ENCODE measurements at places on chromosomes 2 and 18.

DNA sequence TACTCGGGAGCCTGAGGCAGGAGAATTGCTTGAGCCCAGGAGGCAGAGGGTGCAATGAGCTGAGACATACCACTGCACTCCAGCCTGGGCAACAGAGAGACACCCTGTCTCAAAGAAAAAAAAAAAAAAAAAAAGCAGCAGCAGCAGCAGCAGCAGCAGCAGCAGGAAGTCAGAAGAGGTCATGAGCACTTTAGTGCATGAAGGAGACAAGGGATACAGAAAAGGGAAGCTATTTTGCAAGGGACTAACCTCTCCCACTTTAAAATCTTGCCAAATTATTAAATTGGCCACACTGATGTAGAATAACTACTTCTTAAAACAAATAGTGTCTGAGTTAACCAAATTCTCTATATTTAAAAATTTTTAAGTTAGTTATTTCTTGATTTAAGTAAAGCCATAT is 113.4 kb upstream of the PDE1A start:
- no peak for DNase-seq

DNA sequence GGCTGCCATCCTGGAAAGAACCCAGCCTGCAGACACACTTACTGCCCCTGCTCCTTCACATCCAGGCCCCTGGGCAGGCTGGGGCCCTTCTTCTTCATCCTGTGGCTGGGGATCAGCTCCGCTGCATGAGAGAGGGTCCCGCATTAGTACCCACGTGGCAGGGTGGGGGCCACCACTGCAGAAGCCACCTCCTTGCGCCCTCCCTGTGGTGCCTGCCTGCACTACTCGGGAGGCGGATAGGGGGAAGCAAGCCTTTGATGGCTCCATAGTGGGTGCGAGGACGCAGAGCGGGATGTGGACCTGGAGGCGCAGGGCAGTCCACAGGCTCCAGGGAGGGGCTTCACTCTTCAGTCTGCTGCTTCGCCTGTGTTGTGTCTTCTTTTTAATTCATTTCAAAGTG is 46.7 kb downstream of the GPC1 start:
- no peak for DNase-seq

- peak; percentile 10 for DNase-seq
Observed at GRCh38 chr2:235716875-235717496, 223.1 kb downstream of the AGAP1 start.

DNA sequence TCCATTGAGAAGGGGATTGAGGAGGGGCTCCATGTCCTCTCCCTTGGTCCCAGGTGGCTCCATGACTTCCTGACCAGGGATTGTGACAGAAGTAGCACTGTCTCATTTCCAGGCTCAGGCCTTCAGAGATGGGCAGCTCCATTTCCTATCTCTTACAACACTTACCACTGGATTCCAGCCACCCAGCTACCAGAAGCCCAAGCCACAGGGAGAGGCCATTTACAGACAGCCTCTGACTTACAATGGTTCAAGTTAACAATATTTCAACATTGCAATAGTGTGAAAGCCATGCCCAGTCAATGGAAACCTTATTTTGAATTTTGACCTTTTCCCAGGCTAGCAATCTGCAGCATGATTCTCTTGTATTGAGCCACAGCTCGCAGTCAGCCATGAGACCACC is 164.9 kb upstream of the AGAP1 start:
- no peak for DNase-seq

DNA sequence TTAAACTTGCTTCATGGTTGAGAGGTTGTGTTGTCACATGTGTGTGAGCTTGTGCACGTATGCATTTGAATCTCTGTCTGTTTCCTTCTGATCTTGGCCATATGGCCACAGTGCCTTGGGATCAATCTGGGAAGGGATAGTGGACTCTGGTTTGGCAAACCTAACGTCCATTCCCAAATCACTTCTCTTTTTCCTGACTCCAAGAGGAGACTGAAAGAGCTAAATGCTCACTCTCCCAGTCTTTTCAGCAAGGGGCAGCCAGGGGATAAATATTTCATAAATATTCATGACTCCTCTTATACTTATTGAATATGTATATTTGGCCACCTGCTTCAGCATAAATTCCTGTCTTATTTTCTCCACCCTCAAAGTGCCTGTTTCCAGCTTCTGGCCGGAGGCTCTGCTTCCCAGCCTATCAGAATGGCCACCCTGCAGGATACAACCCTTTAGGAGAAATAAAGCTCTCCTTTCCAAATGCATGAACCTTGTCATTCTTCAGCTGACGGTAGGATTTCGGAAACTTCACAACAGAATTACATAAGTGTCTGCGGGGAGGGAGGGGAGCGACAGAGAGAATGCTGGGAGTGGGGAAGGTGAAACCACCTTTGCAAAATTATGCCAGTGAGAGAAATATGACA is 112.2 kb upstream of the COPS8 start:
- no peak for DNase-seq

- DNase-seq: no peak
Observed at GRCh38 chr2:216285701-216286100, 86.6 kb downstream of the MARCHF4 start.

DNA sequence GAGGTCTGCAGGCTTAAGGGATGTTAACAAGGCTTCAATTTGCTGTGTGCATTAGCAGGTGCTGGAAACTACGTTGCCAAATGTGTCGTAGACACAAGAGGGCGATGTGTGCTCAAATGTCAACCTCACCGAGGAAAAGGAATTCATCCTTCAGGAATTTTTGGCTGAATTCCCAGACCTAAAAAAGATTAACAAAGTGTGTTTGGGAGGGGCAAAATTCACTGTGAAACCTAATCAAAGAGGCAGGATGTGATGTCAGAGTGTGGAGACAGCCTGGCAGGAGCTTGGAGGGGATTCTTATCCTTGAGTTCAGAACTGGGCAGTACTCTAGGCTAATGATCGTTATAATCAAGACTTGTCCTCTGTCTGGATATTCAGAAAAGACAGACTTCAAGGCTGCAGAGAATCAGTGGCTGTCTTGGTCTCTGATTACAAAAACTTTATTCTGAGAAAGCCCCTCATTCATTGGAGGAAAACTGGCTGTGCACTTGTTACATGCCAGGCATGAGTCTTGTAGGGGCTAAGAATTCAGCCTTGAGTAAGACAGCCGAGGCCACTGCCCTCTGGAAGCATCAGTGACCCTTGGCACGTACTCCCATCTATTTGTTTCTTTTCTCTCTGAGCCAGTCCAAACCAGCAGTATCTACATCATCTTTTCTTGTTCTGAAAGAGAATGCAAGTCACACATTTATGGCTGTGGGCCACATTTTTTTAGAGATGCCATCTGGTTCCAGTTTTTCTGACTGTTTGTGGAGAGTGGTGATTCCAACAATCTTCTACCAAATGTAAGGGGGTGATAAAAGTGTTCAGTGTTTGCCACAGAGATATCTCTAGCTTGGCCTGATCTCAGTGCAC is 18.7 kb upstream of the SCYGR1 start:
- DNase-seq: peak; percentile 84

DNA sequence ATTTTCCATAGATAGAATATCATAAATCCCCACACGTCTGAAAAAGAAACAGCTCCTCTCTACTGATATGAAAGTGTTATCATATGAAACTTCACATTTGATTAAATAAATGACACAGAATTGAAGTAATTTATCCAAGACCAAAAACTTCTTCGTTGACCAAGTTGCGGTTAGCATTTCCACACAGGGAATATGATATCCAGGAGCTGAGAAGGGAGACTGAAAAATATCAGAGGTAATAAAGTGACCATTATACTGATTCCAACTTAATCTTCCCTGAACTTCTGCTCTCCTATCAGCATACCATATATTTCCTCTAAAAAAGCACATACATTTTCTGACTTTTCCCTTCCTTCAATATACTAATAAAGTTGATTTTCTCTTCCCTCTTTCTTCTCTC is 356.2 kb upstream of the CHST9 start:
- DNase-seq: no peak

DNA sequence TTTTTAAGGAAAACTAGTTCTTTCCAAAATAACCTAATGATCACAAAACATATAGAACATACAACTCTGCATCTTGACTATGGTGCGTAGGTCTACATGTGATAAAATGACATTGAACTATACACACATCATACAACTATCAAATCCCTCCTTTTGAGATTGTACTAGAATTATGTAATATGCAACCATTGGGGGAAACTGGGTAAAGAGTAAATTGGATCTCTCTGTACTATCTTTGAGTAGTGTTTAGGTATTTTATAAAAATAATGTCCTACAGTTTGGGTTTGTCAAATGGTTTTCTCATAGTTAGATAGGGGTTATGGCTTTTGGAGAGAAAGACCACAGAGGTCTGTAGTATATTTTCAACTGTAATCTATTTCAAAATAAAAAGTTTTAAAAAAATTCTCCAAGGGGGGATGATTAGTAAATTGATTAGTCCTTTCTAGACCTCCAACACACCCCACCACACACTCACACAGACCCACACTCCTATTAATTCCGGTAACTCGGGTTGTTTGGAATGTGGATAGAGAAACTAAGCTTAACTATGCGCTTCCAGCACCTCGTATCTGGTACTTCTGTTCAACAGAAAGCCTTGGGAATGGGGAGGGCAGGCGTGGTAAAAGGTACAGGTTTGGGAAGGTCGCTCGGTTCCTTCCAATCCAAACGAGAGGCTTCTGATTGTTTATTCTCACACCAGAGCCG is 695 bp upstream of the BIRC6 start:
- DNase-seq: no peak

GRCh38 chr2:213980883-213981282 is 430.0 kb upstream of the VWC2L start:
- DNase-seq: no peak
